ENCODE measurements at places on chromosomes 4 and X. TPM values are rescaled to one million over a fixed set of nuclear protein-coding genes. Genes with fewer than 3 reads are reported as not detected.

LUZP4 gene
- not detected for total RNA-seq

GRCh38 chrX:149003863-149004660 is 501.0 kb downstream of the IDS start:
- no peak for DNase-seq

- DNase-seq, result no peak
These were observed 236.8 kb upstream of the VCX start for GRCh38 chrX:7606039-7606652.

HDAC8 gene
- total RNA-seq, result 26.1 TPM

DNA sequence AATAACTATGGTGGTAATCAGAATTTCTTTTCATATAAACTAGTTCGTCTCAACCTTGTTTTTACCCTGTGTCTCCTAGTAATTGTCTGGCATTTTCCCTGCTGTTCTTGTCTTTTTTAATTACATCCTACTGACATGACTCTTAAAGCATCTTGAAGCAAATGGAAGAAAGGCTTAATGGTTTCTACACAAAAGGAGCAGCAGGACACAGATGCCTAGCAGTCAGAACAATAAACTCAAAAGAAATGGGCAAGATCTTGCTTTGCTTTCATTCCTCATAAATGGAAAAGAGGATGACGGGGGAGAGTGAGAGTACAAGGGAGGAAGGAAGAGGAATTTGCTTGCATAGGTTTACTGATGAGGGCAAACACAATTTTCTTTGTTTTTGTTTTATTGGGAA is 293.2 kb upstream of the EMCN start:
- DNase-seq, result no peak

DNA sequence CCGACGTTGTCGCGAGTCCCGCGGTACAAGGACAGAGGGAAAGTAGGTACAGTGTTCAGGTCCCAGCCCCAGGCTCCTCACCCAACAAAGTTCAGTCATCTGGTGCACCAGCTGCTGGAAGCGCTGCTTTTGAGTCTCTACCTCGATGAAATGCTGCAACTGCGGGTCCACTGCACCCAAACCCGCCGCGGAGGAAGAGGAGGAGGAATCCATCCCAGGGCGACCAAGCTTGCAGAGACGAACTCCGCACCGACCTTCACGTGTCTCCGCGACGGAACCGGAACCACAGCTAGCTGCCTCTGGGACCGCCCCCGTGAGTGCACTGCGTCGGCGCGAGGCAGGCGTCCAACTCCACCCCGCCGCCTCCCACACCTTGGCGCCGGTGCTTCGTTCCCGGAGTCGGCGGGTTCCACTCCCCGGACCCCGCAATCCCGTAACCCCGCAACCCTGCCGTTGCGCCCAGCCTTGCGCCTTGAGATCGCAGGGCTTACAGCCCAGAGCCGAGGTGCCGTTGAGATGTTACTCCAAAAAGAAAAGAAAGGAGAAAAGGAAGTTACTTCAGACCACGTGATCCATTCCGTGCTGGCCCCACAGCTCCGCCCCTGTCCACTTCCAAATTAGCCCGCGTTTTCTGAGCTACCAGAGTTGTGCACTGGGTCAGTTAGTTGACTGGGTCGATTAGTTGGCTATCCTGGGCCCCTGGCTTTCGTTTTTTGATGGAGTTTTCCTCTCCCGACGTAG is at the start of gene TIMM8A:
TIMM8A (minus strand) TSS at position 291 of the 741 bp plus-strand sequence; CDS start at position 213, 78 bp downstream.
- DNase-seq, result peak; percentile 74

DNA sequence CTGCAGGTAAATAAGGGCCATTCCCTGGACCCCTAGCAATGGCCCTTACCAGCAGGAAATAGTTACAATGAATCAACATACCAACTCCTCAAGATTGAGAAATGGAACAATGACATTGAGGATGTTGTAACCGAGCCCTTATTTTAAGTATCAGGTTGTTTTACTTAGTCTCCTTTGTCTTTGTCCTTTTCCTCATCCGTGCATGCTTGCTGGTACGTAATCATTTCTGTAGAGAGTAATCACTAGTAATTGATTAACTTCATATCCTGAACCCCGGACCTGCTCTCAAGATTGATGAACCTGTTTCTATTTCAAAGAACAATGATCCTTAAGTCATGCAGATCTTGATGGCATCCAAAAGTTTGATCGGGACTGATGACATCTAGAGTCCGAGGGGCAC is 98.6 kb upstream of the LANCL3 start:
- DNase-seq, result no peak

RAB9B gene
- not detected for total RNA-seq

BEX4 gene
- 24.1 TPM for total RNA-seq

GRCh38 chr4:153733751-153734448 is 25.9 kb downstream of the RNF175 start:
- no peak for DNase-seq

MBNL3 gene
- 1.0 TPM for total RNA-seq

DNA sequence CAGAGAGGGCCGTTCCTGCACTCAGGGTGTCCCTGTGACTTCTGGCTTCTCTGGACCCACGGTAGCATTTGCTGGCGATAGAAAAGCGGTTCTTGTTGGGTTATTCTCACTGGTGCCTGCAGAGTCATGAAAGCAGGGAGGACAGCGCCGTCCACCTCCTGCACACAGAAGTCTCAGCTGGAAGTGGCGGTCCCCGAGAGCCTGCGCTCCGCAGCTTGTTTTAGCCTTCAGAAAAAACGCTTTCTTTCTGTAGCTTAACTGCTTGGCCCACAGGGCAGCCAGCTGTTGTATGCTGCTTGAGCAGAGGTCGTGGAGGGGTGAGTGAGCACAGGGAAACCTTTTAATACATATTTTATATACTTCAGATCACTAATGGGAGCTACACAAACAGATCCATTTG is 400.7 kb upstream of the FAT1 start:
- DNase-seq, result no peak

DNA sequence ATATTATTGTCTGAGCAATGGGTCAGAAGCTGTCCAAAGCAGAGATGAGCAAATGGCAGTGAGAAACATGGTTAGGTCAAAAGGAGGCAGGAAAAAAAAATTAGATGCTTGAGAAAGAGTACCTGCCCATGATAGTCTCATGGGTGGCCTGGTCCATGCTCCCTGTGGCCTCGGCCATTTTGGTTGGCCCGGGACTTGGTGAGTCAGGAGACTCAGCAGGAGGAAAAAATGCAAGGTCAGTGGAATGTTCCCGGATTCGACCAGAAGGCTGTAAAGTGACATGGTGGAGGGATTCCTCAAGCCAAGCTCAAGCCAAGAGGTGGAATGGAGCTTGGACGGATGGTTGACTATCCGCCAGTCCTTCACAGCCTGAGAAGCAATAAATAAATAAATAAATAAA is 236.7 kb downstream of the ASMT start:
- DNase-seq, result no peak

ARHGAP6 gene
- total RNA-seq, result 0.81 TPM

DNA sequence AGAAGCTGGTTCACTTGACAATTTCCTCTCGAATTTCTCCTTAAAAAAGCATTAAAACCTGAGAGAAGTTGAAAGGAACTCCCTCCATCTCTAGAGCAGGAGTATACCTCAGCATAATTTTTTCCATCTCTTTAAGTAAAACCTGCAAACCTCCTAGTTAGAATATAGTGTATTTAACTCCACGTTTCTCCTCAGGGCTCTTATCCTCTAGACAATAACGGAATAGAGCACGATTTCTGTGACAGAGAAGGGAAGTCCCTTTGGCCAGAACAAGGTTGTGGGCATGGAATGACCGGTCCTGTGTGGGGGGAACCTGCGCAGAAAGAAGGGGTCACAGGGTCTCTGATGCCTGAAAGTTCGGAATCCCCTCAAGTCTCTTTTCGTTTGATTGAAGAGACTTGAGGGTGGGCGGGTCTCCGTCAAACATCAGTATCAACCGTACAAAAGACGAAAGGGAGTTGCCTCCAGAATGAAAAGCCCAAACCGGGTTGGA is 697 bp downstream of the ZNF280C start:
- no peak for DNase-seq
